ENCODE measurements at places on chromosomes 4 and X.

DNA sequence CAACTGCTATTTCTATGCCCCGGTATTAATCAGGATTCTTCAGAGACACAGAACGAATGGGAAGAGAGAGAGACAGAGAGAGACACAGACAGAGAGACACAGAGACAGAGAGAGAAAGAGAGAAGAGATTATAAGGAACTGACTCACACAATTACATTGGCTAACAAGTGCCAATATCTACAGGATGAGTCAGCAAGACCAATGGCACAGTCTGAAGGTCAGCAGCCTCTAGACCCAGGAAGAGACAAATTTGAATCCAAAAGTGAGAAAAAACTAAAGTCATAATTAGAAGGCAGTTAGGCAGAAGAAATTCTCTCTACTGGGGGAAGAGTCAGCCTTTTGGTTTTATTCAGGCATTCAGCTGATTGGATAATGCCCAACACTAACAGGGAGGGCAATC lies 187.3 kb downstream of the MAB21L2 start:
- no peak for DNase-seq

- no peak for DNase-seq
Measured at GRCh38 chr4:5952286-5952974, 59.5 kb upstream of the CRMP1 start.

- DNase-seq = no peak
Measured at GRCh38 chr4:157775971-157776370, 396.9 kb downstream of the GASK1B start.

- DNase-seq = peak; percentile 92
Measured at GRCh38 chr4:6783111-6783981, 819 bp downstream of the KIAA0232 start.

Data from aorta (tissue), 5 donors.